ENCODE measurements at places on chromosomes 2 and 18.

DNA sequence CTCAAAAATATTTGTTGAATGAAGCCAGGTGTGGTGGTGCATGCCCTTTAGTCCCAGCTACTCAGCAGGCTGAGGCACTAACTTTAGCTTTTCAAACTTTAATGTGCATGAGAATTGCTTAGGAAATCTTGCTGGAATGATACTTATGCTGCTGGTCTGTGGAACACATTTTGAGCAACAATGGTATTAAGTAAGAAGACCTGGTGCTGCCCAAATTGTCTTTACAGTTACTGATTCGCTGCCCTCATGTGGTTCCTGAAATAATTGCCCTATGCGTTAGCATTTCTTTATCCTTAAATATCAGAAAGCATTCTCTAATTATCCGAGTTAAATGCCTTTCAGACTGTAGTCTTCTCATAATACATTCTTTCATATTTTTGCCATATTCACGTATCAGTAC is 76.0 kb upstream of the SESTD1 start:
- no peak for DNase-seq

- DNase-seq = no peak
Measured at GRCh38 chr18:31791817-31792579, 31.3 kb upstream of the SLC25A52 start.

DNA sequence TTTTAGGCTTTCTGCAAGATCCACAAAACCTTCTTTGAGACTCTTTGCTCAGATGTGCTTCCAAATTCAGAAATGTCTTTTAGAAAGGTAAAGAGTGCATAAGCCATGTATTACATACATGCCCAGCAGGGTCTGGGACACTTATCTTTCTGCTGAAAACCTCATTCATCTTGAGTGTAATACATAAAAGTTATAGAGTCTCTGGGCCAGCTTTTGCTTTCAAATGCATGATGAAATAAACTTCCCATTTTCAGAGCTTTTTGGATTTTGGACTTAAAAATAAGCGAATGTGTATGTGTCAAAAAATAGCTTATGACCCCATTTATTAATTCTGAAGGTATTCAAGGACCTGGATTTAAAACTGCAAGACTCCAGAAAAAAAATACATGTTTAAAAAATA is 8.0 kb downstream of the CYRIA start:
- DNase-seq = no peak

DNA sequence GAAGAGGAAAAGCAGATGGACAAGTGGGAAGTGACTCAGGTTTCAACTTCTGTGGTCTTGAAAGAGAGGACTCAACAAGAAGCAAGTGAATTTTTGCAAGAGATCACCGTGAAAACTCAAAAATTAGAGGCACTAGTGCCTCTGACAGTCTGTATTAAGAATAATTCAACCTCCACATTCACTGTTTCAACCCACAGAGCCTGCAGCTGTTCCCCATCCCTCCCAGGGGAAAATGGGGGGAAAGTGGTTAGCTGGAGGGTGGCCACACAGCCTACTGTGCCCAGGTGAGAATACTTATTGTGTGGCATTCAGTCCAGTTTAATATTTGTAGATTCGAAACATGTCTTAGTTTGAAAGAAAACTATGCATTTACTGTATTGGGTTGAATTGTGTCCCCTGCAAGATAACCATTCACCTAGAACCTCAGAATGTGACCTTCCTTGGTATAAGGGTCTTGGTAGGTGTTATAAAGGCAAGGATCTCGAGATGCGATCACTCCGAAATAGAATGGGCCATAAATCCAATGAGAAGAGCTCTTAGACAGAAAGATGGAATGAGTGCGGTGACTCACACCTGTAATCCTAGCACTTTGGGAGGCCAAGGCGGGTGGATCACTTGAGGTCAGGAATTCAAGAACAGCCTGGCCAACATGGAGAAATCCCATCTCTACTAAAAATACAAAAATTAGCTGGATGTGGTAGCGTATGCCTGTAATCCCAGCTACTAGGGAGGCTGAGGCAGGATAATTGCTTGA is 94.3 kb downstream of the IRS1 start:
- DNase-seq = no peak

GRCh38 chr2:237180187-237180586 is 94.5 kb downstream of the COPS8 start:
- no peak for DNase-seq

GRCh38 chr2:88139203-88139702 is 11.4 kb upstream of the FABP1 start:
- no peak for DNase-seq

DNA sequence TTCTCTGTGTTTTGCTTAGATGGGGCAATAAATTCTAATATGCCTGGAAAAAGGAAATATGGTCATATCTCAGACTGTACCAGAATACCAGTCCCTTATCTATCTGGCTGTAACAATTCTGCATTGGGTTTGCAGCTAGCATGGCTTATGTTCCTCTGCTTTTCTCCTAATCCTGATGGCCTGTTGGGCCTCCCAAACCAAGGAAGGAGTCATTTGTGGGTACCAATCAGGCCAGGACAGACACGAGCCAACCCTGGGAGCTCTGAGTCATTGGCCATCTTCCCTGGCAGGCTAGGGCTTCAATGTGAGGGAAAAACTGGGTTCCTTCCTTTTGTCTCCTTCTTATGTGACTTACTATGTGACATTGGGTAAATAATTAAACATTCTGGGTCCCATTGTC is 12.0 kb downstream of the SMARCAL1 start:
- DNase-seq = no peak

GRCh38 chr2:6249557-6249956 is 557.4 kb downstream of the SOX11 start:
- no peak for DNase-seq

- DNase-seq = no peak
Measured at GRCh38 chr2:212712466-212712865, 173.9 kb upstream of the ERBB4 start.

DNA sequence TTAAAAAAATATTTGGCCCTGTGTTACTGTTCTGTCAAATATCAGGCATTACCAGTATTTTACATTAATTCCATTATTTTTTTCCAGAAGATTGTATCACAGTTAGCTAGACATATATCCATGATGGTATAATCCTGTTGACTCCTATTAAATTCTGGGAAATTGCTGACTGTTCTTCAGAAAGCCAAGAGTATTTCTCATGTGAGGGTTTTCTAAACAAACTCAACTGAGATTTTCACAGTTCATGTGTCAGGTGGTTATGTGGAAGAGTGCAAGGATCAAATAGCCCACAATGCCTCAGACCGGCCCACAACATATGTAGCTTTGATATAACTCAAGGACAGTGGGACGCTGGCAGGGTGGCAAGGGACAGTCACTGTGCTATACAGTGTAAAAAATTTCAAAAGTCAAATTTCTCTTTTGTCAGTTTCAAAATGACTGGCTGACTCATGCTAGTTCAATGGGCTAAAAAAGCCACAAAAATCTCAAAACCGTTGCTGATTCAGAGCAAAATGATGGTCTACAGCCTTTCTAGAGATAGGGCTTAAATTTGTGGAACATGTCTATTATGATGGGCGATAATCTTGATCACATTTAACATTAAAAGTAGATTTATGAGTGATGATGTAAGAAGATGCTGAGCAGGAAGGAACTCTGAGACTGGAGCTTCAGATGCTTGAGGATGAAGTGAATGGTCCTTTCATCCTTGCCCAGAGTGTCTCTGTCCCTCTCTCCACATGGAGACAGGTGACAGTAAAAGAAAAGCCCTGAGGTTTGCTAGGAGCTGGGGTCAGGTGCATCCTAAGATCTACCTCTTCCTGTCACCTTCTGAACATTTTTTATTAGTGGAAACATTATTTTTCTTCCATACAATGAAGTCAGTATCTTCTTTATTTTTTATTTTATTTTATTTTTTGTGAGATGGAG is 175.8 kb upstream of the PIEZO2 start:
- DNase-seq = no peak

GRCh38 chr2:26316845-26317244 is 29.1 kb upstream of the SELENOI start:
- no peak for DNase-seq

- no peak for DNase-seq
Measured at GRCh38 chr2:241941691-241942301, 72.3 kb downstream of the RTP5 start.

DNA sequence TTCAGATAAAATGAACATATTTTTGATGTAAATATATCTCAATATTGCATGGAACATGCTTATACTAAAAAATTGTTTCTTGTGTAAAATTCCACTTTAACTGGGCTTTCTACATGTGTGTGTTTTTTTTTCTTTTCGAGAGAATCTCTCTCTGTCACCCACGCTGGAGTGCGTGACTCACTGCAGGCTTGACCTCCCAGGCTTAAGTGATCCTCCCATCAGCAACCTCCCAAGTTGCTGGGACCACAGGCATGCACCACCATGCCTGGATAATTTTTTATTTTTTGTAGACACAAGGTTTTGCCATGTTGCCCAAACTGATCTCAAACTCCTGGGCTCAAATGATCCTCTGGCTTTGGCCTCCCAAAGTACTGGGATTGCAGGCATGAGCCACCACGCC is 254.6 kb downstream of the LOXHD1 start:
- no peak for DNase-seq

GRCh38 chr18:39741755-39742466 is 2176.3 kb upstream of the CELF4 start:
- peak; percentile 90 for DNase-seq

- DNase-seq = no peak
Measured at GRCh38 chr2:205409411-205409810, 272.9 kb upstream of the NRP2 start.

GRCh38 chr2:88027697-88028389 is 11.5 kb upstream of the RNU2-63P start:
- DNase-seq = no peak

GRCh38 chr18:24801001-24801400 is 340.6 kb downstream of the HRH4 start:
- DNase-seq = no peak

- DNase-seq = no peak
Measured at GRCh38 chr2:134341476-134341875, 87.6 kb downstream of the MGAT5 start.

DNA sequence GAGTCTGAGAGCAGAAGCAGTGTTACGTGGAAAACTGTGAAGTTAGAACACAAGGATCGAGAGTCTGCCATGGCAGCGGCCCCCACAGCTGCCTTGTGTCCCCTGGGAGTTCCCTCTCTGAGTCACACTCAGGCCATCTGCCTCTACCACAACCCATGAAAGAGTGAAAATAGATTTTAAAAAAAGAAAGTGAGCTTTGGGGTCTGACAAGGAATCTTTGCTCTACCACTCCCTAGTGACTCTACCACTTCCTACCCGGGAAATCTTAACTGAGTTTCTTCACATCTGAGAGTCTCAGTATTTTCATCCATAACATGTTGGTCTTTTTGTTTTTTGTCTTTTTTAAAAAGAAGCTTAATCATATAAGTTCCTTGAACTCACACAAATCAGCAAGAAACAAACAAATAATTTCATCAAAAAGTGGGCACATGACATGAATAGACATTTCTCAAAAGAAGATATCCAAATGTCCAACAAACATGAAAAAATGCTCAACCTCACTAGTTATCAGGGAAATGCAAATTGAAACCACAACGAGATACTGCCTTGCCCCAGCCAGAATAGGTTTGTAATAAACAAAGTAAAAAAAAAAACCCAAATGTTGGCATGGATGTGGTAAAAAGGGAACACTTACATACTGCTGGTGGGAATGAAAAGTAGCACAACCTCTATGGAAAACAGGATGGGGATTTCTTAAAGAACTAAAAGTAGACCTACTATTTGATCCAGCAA is 2.4 kb upstream of the MSGN1 start:
- no peak for DNase-seq

- no peak for DNase-seq
Measured at GRCh38 chr18:4060427-4061281, 394.5 kb downstream of the DLGAP1 start.

DNA sequence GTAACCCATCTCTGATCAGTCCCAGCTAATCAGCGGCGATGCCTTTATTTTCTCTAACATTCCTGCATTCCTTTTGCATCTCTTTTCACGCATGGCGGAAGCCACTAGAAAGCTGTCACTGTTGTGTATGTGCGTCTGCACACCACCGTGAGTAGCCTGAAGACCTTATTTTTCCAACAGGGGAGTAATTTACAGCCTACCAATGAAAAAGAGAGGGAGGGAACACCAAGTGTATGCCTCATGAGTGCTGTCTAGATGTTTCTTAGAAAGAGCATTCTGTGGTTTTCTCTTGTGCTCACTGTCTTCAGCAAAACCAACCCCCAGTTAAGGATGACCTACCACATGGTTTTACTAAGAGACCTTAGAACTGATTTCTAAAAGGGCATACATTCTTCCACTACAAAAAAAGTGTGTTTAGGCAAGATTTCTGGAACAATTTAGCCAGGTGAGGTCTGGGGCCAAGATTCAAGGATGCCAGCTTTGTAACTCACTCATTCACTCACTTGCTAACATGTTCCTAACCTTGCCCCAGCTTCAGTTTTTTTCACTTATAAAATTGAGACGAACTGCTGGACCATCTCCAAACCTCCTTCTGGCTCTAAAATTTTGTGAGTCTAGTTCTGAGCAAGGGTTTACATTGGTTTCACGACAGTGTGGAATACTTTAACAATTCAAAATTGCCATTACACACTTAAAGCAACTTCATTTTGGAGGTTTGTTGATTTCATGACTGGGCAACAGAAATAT is 51.4 kb downstream of the BCL2 start:
- DNase-seq = no peak

GRCh38 chr18:23058746-23059415 is 76.4 kb upstream of the CABLES1 start:
- no peak for DNase-seq

GRCh38 chr2:221422516-221423209 is 149.4 kb downstream of the EPHA4 start:
- no peak for DNase-seq

GRCh38 chr2:31238126-31238905 is 4.4 kb downstream of the EHD3 start:
- no peak for DNase-seq

GRCh38 chr2:19677825-19678518 is 223.8 kb downstream of the TTC32 start:
- DNase-seq = no peak

DNA sequence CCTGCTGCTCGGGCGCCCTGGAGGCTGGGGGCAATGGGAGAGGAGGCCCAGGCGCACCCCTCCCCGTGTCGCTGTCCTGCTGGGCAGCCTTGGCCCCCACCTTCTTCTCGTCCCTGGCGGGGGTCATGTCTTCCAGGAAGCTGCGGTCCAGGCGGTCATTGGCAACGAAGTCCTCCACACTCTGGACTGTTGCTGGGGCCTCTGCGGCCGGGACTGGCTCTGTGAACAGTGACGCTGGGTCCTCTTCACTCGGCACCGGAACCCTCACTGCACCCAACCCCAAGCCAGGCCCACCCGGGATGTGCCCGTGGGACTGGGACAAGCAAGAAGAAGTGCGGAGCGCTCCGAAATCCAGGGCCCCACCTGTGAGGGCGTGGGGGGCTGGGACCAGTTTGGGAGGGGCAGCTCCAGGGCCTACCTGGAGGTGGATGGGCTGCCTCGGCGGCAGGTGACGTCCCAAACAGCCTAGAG is 308.0 kb downstream of the CCDC74A start:
- DNase-seq = no peak

DNA sequence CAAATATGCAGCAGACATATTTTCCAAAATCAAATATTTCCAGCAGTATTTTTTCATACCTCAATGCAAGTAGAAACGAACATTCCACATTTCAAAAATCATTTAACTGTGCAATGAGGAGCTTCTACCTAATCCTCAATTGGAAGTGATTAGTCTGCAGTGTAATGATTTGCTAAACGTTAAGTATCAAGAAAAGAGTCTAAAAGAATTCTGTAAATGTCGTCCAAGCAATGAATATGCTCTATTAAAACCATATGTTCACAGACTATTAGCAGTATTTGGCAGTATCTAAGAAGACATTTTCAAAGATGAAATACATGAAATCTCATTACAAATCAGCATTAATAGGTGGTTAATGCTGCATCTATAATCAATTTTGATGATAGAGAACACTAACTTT is 15.9 kb downstream of the DYM start:
- no peak for DNase-seq

Measured in NCI-H774 (cell line).